ENCODE measurements at places on chromosomes 3 and 15.

DNA sequence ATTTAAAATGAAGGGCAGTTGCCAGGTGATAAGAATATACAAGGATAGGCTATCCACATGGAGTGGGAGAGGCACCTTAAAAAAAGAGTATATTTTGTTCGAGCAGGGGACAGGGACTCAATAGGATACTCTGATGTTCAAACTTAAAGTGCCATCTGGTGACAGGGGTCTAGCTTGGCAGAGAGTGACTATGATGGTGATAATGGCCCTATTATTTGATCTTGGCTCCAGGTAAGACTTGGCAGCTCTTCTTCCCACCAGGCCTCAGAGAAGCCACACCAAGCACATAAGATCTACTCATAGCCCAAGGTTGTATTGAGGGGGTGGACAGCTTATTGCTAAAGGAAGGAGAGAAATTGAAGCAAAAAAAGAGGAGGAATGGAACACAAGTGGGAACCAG is 109.0 kb upstream of the MANF start:
- DNase-seq = no peak

- no peak for DNase-seq
These were observed 353.4 kb downstream of the EPHB1 start for GRCh38 chr3:135148398-135149020.

DNA sequence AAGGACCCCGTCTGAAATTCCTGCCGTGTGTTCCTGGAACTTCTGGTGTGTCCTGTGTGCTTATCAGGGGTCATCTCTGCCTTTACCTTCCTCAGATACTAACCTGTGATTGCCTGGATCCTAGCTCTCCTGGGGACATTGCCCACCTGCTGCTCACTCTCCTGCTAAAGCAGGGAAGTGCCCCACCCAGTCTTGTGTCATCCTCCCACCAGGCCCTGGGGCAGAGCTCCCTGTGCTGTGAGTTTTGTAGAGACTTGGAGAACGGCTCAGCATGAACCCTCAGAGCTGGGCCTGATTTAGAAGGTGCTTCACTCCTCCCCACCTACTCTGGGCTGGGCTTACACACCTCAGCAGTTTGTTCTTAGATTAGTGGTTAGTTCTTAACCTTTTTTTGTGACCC is 3.8 kb upstream of the TMEM44 start:
- no peak for DNase-seq

DNA sequence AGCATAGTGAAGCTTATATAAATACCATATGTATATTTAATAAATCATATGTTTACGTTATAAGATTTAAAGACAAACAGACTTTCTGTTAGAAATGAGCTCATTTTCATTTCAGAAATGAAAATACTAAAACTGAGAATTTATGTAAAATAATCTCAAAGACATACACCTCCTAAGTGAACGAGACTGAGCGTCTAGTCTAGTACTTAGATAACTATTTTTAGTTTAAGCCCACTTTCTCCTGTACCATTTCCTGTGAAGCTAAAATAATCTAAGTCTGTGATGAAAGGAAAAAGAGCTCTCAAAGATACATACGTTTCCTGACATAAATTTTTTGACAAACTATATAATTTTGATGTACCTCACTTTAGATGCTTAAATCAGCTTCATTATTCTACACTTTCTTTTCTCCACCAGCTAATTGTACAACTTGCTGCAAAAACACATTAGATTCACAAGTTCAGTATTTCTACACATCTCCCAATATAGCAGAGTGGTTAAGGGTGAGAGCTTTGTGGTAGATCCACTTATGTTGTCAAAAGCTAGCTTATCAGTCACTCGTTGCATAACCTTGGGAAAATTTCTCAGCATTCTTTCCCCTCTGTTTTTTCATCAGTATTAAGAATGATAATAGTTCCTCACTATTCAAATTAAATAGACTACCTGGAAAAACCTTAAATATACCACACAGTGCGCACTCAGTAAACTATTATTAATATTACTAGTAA is 703.0 kb downstream of the PLOD2 start:
- no peak for DNase-seq

DNA sequence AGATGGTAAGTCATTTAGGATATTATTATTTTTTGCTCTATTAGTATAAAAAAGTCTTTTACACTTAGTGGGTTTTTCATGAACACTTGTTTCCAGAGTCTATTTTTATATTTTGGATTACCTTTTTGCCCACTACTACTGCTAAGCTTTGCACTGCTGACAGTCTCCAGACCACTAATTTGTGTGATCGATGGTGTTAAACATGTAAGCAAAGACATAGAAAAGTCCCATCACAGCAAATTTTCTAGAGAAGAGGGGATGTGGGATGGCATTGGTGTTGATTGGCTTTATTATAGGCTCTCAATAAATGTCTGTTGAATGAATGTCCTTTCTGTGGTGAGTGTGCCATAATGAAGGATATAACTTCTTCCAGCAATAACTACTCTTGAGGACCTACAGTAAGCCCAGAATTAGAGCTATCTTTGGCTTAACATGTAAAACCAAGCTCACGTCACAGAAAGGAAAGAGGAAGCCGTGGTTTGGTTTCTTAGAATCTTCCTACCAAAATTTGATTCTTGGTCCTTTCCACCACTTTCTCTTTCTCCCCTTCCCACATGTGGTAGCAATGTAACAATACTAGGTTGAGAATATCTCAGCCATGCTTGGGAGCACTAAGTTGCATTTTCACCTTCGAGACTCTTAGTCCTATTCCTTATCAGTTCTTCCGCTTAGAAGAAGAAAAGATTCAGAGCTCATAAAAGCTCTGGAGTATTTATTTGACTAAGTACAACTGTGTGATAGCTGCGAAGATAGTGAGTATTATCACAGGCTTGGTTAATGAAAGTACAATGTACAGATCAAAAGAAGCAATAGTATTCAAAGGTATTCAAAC is 90.6 kb upstream of the UMPS start:
- peak; percentile 53 for DNase-seq

DNA sequence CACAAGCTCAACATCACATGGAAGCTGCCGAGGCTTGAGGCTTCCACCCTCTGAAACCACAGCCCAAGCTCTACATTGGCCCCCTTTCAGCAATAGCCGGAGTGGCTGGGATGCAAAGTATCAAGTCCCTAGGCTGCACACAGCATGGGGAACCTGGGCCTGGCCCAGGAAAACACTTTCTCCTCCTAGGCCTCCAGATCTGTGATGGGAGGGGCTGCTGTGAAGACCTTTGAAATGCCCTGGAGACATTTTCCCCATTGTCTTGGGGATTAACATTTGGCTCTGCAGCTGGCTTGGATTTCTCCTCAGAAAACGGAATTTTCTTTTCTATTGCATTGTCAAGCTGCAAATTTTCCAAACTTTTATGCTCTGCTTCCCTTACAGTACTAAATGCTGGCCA is 18.2 kb downstream of the HRG start:
- DNase-seq = no peak

DNA sequence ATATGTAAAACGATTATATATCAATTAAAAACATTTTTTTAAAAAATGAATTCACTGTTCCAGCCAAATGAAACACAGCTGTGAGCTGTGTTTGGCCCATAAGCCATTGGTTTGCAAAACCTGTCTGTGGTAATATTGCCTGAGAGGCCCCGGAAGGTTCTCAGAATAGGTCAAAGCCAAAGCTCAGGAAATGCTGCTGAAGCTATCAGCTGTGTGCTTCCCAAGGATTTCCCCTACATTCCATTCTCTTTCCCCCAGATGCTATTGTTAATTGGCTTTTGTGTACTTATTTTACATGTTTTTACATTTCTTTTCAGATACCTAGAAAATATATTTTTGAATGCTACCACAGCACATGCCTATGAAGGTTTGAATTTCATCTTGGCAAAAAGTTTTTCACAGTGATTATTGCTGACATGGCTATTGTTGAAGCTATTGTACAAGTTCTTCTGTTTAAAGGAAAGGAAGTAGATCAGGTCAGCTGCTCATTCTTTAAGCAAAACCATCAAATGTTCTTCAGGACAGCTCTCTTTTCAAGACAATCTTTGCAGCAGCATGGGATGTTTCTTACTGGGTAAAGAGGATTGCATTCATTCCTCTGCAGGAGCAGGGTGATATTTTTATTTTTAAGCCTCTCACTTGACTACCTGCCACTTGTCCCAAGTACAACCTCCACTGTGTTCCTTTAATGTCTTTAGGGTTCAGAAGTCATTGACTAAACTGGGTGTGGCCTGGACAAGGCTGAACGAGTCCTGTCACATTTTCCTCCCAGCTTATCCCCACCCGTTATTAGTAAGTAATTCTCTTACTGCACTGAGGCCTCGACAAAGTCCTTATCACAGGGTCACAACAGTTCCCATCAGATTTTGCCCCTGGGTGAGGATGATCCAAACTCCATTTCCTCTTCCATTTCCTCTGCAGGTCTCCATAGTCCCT is 26.3 kb upstream of the BNC1 start:
- no peak for DNase-seq

- no peak for DNase-seq
These were observed 45.9 kb downstream of the FSTL1 start for GRCh38 chr3:120404876-120405275.

- no peak for DNase-seq
These were observed 762.3 kb upstream of the GRM7 start for GRCh38 chr3:6098516-6099157.

GRCh38 chr15:35514759-35515158 is 31.2 kb downstream of the DPH6 start:
- DNase-seq = no peak

DNA sequence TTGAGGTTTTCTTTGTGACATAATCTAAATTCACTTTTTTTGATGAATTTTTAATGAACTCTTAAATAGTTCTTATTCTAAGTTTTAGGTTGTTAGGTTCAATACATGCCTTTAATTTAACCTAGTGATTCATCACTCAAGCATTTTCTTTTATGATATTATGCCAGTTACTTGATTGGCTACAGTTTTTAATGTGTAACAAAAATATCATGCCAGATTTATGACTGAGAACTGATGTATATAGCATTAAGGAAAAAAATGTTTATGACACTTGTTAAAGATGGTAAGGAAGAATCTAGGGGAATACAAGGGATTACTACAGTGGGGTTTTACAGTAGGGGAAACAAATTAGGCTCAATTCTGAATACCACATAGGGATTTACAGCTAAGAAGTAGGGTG is 103.1 kb downstream of the VGLL3 start:
- no peak for DNase-seq

DNA sequence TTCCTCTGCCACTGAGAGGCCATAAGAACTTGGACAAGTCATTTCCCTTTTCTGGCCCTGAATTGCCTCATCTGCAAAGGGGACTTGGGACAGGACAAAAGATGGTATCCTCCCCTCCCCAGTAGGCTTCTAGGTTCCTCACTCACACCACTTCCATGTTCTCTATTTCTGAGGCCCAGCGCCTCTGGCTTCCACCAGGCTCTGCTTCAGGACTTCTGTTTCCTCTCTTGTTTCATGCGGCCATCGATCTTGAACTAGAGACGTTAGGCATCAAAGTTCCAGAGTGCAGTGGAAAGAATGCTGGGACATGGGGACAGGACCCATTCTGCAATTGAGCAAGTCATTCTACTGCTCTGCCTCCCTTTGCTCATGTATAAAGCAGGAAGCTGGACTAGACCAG is 1.7 kb downstream of the TM4SF4 start:
- DNase-seq = no peak

- no peak for DNase-seq
These were observed 5.7 kb upstream of the IQGAP1 start for GRCh38 chr15:90382320-90382719.

DNA sequence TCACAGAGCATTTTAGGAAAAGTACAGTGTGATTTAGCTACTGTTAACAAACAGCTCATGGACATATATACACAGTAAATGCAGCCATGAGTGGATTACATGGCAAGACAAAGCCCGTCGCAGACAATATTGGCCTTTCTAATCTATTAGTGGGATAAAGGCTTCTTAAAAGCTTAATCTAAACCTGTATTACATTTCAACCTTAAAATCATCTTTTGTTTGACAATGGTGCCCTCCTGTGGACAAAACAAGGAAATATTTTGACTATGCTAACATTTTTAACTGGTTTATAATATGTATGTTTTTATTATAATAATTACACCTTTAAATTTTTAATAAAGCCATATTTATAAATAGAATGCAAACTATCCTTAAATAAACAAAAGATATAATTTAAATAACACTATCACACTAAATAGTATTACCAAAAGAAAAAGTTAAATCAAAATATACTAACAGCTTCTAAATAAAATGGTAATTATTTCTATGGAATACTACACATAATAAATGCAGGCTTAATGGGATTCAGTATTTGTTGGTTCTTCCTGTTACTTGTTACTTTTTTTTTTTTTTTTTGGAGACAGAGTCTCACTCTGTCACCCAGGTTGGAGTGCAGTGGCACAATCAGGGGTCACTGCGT is 38.6 kb downstream of the TAFA4 start:
- DNase-seq = peak; percentile 37

GRCh38 chr3:51141573-51141972 is 243.5 kb upstream of the MANF start:
- no peak for DNase-seq
